ENCODE measurements at places on chromosomes 13 and 19.

DNA sequence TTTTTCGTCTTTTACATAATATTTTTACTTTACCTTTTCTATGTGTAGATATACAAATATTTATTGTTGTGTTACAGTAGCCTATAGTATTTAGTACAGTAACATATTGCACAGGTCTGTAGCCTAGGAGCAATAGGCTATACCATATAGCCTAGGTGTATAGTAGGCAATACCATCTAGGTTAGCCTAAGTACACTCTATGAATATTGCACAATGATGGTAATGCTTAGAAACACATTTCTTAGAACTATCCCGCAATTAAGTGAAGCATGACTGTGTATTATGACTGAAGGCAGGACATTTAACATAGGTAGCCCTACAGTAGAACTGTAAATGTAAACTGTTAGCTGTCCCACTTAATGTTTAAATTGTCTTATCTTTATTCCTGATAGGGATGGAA, 964.3 kb downstream of the SLITRK1 start:
- DNase-seq, result no peak

DNA sequence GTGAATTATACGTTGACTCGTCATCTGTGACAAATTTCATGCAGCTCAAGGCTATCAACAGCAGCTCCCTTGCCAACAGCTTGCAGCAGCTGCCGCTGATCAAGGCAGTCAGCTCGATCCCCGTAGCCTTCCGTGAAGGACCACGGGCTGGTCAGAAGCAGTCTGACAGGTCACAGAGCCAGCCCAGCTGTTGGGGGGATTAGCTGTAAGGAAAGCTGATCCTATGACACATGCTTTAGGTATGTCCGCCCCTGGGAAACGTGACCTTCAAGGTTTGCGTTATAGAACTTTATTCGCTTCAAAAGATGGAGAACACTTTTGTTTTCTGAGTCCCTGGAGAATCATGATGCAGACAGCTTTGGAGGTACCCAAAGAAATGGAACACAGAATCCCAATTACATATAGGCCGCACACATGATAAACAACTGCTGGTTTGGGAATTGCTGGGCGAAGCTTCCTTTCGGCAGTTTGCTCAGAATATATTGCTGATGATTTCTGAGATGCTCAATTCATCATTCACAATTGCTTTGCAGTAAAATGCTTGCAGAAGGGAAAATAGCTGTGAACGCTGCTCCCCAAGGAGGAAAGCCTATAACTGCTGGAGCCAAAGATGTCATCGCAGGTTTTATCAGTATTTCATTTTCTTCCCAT, 62.6 kb upstream of the USP29 start:
- no peak for DNase-seq

DNA sequence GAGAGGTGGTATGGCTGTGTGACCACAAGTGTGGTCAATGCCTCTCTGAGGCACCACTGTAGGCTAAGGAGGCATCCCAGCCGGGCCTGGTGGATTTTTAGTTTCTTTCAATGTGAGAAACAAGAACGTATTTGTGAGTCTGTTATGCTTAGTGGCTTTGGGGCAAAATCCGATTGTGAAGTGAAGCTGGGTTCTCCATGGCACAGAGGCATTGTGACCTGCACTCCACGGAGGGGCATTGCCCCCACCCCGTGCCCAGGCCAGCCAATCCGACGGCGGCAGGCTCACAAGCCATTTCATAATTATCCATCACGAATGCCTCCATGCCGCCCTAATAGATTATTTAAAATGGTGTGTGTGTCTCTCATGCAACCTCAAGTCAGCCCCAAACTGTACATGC, 151.6 kb downstream of the ZNF536 start:
- DNase-seq, result no peak

DNA sequence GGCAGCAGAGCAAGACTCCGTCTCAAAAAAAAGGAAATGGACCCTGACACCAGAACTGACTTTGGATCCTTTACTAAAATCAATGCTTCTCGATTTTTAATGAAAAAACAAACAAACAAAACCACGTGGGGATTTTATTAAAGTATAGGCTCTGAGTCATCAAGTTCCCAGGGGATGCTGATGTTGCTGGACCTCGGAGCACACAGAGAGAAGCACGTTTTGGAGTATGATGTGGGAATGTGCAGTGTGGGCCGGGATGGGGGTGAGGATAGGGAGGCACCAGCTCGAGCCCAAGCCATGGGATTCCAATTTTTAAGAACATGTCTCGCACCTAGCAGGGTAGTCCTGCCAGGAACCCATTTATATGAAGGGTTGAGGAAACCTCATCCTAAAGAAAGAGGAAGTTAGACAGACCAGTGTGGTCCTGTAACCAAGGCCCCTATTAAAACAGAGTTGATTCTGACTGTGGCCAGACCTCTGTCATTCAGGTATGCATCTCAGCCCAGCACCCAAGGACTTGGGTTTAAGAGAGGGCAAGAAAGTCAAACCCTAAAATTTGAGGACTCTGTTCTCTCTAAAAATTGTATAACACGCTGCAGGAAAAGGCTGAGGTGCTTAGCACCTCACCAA, 6.4 kb downstream of the FLT1 start:
- DNase-seq, result no peak

GRCh38 chr19:4988770-4989251, 19.9 kb downstream of the KDM4B start:
- DNase-seq, result no peak

DNA sequence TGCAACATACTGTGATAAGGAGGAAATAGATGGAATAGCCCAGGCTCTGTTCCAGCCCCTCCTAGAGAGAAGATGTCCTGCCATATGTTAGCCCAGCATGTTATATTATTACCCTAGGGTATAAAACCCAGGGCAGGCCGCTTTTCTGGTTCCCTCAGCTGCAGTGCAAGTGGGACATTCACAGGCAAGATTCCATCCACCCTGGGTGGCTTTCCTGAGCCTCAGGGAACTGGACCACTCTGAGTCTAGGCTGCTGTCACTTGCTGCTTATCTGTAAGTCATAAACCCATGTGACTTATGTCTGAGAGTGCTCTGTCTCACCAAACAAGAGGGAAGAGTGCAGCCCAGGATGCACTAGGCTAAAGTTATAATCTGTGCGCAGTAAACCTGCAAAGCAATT, 413.2 kb downstream of the MZT1 start:
- no peak for DNase-seq

DNA sequence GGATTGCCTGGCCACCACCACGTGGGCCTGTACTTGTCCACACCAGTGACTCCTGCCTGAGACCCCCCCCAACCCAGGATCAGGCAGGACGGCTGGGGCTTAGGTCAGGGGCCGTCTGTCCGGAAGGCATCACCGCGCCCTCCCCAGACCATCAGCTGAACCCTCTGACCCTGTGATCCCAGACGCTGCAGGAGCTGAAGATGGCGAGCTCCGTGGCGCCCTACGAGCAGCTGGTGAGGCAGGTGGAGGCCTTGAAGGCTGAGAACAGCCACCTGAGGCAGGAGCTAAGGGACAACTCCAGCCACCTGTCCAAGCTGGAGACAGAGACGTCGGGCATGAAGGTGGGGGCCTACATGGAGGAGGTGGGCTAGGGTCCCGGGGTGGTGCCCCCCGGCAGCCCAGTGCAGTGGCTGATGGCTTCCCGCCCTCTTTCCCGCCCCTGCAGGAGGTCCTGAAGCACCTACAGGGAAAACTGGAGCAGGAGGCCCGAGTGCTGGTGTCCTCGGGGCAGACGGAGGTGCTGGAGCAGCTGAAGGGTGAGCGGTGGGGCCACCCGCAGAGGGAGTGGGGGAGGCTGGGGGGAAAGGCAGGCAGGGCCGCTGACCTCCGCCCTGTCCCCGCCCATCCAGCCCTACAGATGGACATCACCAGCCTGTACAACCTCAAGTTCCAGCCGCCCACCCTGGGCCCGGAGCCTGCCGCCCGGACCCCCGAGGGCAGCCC, 3.0 kb downstream of the APC2 start:
- DNase-seq, result no peak

DNA sequence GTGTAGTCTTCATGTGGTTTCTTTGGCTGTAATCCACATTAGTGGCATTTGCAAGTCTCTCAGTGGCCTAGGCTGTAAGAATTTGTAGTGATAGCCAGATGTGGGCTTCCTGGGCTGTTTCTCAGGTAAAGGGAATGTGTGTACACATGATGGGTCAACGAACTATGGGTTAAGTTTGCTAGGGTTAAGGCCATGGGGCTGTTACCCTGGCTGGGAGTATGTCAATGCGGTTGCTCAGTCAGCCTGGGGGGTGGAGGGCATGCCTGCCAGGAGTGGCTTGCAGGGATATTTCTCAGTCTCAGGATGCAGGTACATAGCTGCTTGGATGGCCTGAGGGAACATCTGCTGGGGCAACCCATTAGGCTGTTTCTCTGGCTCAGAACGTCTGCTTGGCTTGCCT, 13.4 kb downstream of the CYSLTR2 start:
- no peak for DNase-seq

GRCh38 chr13:21034603-21035191, 26.7 kb downstream of the LATS2 start:
- no peak for DNase-seq

- DNase-seq, result no peak
Observed at GRCh38 chr19:2170987-2171348, 7.2 kb downstream of the DOT1L start.

GRCh38 chr19:40607311-40608239, 6.4 kb downstream of the LTBP4 start:
- DNase-seq, result no peak

DNA sequence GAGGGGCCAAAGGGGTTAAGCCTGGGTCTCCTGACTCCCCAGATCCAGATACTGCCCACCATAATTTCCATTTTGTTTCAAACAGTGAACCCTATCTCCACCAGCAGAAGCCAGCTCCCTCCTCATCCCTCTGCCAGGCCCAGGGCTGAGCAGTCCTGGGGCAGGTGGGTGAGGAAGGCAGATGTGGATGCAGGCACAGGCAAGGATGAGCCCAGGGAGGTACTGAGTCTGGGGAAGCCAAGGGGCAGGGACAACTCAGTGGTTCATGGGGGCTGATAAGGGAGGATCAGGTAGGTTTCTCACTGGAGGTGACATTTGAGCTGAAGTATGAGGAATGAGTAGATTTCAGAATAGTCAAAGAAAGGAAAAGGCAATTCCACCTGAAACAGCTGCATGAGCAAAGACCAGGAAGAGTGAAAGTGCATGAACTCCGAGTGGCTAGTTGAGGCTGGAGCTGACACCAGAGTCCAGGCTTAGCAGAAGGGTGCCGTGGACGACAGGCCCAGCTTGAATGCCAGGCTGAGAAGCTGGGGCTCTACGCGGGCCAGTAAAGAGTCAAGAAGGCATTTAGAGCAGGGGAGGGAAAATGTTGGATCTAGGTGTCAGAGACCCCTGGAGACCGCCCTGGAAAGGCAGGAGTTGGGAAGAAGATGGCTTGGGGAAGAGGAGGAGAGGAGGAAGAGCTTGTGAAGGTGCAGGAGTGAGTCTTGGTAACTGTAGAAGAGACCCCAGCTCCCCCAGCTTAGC, 10.3 kb downstream of the CIC start:
- no peak for DNase-seq

DNA sequence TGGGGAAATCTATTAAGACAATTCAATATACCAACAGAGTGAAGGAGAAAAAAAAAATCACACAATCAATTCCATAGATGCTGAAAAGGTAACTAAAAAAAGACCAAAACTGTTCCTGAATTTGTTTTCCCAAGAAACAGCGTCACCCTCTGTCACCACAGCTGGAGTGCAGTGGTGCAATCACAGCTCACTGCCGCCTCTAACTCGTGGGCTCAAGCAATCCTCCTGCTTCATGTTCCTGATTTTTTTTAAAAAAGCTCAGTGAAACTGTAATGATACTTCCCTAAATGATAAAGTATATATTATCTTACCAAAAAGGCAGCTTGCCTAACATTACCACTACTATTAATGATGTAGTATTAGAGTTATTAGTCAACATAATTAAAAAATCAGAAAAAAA, 19.6 kb upstream of the ZFP14 start:
- DNase-seq, result no peak

- no peak for DNase-seq
Observed at GRCh38 chr13:94332359-94333096, 147.0 kb downstream of the DCT start.

DNA sequence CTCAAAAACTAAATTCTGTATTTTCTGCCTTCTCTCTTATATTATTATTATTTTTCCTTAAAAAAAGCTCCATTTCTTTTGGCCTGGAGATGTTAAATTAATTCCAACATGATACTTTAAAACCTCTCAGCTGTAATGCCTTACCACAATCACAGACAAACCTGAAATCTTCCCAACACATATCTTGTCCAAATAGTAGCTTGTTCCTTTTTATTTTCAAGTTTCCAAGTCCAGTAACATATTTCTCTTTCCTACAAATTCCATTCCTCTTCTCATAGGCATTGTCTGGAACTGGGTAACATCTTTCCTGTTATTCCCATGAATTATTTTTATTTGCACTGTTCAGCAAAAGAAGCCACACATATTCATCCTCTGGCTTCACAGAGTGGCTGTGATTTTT, 137.0 kb downstream of the SLITRK6 start:
- no peak for DNase-seq

DNA sequence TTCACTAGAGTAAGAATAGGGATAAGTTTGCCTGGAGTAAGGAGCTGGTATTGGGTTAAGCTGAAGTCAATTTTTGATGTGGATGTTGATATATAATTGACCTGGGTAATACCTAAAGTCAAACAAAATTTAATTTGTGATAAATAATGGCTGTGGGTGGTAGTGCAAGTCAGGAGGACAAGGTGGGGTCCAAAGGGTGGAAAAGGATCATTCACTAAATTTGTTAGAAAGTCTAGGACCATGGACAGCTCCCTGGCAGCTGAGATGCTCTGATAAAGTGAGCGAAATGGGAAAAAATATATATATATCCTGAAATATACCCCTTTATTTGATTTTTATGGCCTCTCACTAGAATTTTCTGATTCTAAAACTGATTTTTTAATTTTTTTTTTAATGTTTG, 463.5 kb downstream of the GPC6 start:
- DNase-seq, result no peak

- no peak for DNase-seq
Observed at GRCh38 chr13:98014766-98015165, 61.3 kb downstream of the IPO5 start.

GRCh38 chr13:45863709-45864590, 12.4 kb upstream of the SIAH3 start:
- DNase-seq, result no peak

Data from stimulated activated CD4-positive, alpha-beta T cell treated with anti-CD3 and anti-CD28 coated beads, Interleukin-15, amount 100 ng/mL, for 1 hour (primary cell).